ENCODE measurements at places on chromosomes 3 and 15. TPM values are rescaled to one million over a fixed set of nuclear protein-coding genes. Genes with fewer than 3 reads are reported as not detected.

GRCh38 chr3:137294839-137295238, 337.1 kb downstream of the IL20RB start:
- H3K4me3 ChIP-seq, result no peak overlapping the region
- H3K27ac ChIP-seq, result no peak overlapping the region
- DNase-seq, result no peak
- no peaks in the 10 kb centered on the region for H3K36me3 ChIP-seq
- no peaks in the 10 kb centered on the region for H3K4me1 ChIP-seq
- no peaks in the 10 kb centered on the region for H3K27me3 ChIP-seq

- DNase-seq, result no peak
- H3K4me1 ChIP-seq, result peaks cover 83% of the 10 kb centered on the region
- no peak overlapping the region for H3K4me3 ChIP-seq
- H3K27me3 ChIP-seq, result no peaks in the 10 kb centered on the region
- H3K36me3 ChIP-seq, result no peaks in the 10 kb centered on the region
- no peak overlapping the region for H3K27ac ChIP-seq
Measured at GRCh38 chr15:98881526-98882520, 125.8 kb downstream of the PGPEP1L start.

DNA sequence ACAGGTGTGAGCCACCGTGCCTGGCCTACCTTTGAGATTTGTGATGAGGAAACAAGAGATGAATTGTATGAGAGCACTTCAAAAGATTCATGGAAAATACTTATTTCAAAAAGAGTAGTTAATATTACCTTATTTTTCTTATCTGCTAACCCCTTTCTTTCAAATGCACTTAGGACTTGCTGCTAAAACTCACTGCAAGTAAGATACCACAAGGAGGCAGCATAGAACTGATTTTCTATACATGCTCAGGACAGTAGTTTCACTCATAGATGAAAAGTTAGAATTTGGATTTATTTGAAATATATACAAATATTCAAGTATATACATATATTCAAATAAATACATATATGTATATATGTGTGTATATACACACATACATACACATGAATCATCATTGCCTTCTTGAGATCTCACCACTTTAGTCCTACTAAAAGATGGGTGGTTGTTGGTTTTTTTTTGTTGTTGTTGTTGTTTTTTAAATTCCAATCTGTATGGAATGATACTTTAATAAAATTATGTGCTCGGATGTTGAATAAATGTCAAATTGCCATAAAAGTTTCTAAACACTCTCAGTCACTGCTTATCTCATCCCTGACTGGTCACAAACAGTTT, 2.4 kb downstream of the CCNDBP1 start:
- H3K27me3 ChIP-seq, result no peaks in the 10 kb centered on the region
- H3K27ac ChIP-seq, result no peak overlapping the region
- H3K36me3 ChIP-seq, result peaks cover 36% of the 10 kb centered on the region

DNA sequence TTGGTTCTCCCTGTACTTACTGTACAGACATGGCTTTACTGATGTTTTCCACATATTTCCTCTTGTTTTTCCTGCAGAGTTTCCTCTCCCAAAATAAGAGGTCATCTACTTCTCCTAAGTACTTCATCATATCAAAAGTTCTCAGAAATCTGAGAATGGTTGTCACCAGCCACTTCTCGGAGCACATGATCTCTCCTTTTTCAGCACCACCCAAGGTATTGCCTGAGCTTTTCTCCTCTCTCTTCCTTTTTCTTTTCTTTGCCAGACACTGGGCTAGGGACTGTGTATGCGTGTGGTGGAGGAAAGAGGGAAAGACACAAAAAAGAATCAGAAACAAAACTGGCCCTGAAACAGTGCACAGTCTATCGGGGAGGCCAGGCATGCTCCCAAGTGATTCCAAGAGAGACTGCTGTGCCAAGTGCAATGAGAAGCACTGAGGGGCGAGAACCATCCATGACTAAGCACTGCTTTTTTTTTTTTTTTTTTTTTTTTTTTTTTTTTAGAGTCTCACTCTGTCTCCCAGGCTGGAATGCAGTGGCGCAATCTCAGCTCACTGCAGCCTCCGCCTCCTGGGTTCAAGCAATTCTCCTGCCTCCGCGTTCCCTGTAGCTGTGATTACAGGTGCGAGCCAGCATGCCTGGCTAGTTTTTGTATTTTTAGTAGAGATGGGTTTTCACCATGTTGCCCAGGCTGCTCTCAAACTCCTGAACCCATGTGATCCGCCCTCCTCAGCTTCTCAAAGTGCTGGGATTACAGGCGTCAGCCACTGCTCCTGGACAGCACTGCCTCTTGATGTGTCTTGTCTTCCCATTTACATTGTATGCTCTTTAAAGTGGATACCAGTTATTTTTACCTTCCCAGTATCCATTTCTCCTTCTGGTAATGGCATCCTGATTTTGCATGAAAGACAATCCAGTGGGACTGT, 194.0 kb upstream of the FEZF2 start:
- no peak for DNase-seq
- no peaks in the 10 kb centered on the region for H3K4me1 ChIP-seq
- no peaks in the 10 kb centered on the region for H3K27me3 ChIP-seq
- no peak overlapping the region for H3K4me3 ChIP-seq
- no peaks in the 10 kb centered on the region for H3K36me3 ChIP-seq
- no peak overlapping the region for H3K27ac ChIP-seq

DNA sequence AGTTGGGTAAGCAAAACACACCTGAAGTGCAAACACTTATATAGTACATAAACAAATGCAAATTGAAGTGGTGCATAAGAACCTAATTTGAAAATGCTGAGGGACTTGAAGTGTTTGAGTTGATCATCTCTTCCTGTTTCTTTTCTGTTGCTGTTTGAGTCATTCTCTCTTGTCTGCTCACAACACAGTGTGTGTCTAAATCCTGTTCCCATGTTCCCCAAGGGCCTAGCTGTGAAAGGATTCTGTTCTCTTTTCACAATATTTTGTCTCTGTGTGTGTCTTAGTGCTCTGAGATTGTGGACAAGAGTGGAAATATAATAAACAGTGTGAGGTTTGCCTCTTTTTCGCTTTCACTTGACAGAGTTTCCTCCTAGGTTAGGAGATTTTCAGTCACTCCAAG, 6.1 kb downstream of the CD96 start:
- H3K4me3 ChIP-seq, result no peak overlapping the region
- H3K36me3 ChIP-seq, result no peaks in the 10 kb centered on the region
- no peak overlapping the region for H3K27ac ChIP-seq
- H3K27me3 ChIP-seq, result no peaks in the 10 kb centered on the region
- H3K4me1 ChIP-seq, result no peaks in the 10 kb centered on the region

DNA sequence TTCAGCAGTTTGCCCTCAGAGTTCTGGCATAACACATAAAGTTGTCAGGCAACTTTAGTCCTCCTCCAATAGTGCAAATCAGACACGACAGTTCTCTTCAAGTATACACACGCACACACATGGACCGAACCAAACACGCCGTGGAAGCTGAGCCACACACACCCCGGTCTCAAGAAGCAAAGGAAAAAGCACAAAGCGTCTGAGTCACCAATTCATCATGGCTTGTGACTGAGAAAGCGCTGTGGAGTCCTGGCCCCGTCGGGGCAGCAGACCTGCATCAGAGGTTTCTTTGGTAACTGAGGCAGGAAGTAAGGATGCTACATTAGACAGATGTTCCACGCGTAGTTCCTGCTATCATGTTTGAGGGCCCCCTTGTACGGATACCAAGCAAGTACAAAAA, 85.7 kb downstream of the VGLL4 start:
- H3K27ac ChIP-seq, result peak overlapping the region; percentile 47
- peaks cover 60% of the 10 kb centered on the region for H3K36me3 ChIP-seq
- DNase-seq, result no peak
- no peaks in the 10 kb centered on the region for H3K27me3 ChIP-seq

Gene AADACL2
- not detected for total RNA-seq

Gene LTK
- total RNA-seq, result not detected

Measured in esophagus muscularis mucosa (tissue), 4 donors.